Activated T-helper 1 cell treated with Interleukin-2 at 50 U/mL for 16 hours (primary cell): ENCODE measurements at places on chromosomes 6 and 20.

DNA sequence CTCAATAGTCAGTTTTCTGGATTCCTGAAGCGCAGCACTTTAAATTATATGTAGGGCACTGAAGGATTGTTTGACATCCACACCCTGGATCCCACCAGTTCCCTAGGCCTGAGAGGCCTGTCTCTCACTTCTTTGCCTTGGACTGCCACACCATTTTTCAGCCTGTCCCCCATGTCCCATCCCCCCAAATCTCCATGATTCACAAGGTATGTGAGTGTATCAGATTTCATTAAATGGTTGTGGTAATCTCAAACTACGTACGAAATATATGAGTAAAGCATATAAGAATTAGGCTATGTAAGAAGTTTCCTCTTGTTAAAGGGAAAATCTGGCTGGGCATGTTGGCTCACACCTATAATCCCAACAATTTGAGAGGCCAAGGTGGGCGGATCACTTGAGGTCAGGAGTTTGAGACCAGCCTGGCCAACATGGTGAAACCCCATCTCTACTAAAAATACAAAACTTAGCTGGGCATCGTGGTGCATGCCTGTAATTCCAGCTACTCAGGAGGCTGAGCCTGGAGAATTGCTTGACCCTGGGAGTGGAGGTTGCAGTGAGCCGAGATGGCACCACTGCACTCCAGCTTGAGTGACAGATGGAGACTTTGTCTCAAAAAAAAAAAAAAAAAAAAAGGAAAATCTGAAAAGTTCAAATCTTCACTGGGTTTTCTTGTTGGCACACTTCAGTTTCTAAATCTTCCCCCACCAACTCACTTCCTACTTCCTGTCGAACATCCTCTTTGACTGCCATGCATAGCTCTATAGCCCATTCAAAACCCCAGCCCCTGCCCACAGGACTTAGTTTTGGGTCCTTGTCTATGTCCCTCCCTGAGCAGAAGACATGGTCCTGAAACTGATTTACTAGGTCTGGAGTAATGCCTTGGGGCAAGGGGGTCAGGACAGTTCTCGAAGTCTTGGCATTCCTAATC lies 97.3 kb upstream of the SHLD1 start:
- DNase-seq, result no peak

- DNase-seq, result no peak
Measured at GRCh38 chr6:115783402-115784061, 277.2 kb downstream of the FRK start.

DNA sequence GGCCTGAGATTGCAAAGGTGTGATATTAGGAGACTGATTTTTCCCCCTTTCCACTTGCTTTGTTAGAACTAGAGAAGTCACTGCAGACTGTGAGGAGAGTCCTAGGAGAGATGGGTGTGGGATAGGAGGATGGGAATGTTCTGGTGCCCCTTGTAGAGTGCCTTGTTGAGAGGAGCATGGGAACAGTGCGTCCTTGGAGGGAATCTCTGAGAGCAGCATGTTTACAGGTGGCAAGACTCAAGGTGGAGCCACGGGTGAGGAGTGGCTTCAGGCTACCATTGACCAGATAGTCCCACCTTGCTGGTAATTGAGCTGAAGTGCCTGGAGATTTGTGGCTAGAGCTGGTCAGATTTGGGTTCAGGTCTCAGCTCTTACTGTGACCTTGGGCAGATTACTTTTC lies 6.0 kb downstream of the PLCG1 start:
- no peak for DNase-seq

DNA sequence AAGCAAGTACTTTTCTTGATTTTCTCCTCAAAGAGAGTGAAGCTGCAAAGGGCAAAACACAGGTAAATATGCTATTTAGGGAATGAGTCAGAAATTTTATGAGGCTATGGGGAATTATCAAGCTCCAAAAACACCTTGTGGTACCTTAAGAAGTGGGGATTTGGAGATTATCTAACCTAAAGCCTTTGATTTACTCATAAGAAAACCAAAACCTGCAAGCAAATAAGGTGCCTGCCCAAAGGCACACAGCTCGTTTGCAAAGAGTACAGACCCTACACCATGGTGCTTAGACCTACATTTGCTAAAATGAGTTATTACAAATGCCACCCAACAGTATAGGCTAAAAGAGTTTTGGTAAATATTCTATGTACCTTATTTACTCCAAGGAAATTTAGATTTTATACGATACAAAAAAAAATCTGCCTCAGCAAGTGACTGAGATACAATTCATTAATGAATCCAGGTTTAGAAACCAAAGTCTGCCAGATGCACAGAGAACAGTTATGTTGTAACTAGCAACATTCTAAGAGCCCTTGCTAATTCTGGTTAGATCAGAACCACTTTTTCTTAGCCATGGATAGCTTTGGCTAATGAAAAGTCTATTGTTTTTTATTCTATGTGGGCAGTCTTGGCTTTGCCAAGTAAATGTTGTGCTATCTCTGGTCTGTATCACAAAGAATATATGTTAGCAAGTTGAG lies 101.5 kb downstream of the KHDC1L start:
- no peak for DNase-seq

GRCh38 chr6:37638414-37639341 lies 59.0 kb downstream of the MDGA1 start:
- DNase-seq, result no peak

GRCh38 chr20:38215194-38216182 lies 45.0 kb downstream of the KIAA1755 start:
- DNase-seq, result no peak

DNA sequence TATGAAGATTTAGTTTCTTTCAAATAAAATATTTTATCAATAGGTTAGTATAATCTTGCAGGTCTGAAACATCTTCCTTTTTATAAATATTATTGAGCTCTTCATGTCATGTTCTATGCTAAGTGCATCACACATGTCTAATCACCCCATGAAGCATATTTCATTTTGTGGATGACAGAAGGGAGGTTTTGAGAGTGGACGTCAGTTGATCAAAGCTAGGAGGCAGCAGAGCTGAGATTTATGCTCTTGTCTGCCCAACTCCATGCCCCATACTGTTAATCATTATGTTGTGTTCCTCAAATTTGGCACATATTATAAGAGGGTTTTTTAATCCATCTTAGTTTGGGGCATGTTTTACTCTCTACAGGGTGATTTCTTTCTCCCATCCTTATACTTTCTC lies 22.7 kb downstream of the DSE start:
- DNase-seq, result no peak

- DNase-seq, result no peak
Measured at GRCh38 chr6:169890901-169891300, 139.5 kb downstream of the ERMARD start.

DNA sequence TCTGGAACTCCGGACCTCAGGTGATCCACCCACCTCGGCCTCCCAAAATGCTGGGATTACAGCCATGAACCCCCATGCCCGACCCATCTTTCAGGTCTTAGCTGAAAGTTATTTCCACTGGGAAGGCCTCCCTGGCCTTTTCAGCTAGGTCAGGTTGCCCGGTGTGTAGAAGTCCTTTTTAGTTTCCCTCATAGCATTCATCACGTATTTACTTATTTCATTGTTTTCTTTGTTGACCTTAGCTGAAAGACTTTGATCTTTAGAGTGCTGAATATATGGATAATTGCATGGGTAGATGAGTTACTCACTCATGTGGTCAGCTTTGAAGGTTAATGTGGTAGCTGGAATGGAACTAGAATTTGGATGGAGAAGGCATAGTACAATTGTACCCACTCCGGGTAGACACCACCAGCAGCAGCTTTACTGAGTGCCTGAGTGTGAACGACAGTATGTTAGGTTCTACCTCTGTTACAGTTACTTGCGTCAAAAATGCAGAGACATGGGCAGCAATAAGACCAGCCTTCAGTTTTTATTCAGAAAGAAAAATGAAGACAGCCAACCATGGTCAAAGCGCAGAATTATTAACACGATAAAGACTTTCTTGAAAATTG lies 9.1 kb downstream of the KIZ start:
- DNase-seq, result no peak

DNA sequence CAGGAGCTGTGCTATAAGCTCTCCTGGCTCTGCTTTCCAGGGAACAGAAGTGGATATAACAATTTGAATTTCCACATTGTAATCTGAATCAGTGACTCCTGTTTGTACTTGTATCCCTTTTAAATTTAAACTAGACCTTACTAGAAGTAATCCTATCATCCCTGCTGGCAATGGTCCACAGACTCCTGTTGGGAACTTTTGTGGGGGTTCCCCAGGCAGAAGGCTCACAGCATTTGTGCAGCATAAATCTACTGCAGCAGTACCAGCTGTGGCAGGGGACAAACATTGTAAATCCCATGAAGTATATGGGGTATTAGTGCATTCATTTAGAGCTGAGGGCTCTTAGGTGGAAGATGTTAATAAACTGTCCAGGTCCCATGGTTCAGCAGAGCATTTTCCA lies 12.0 kb upstream of the PDCD2 start:
- DNase-seq, result no peak

DNA sequence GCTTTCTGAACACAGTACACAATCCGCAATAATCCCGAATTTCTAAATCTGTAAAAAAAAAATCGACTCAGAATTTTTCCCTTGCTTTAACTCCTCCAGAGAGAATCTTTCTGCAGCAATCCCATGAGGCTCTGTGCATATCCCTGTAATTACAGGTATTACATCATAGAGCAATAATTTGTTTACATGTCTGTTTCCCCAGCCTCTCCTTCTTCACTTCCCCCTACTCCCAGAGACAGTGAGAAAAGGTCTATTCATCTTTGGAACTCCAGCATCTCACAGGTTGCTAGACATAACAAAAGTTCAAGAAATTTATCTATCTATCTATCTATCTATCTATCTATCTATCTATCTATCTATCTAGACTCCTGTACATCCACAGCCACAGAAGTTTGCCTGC lies 26.0 kb downstream of the KLHL31 start:
- DNase-seq, result no peak

DNA sequence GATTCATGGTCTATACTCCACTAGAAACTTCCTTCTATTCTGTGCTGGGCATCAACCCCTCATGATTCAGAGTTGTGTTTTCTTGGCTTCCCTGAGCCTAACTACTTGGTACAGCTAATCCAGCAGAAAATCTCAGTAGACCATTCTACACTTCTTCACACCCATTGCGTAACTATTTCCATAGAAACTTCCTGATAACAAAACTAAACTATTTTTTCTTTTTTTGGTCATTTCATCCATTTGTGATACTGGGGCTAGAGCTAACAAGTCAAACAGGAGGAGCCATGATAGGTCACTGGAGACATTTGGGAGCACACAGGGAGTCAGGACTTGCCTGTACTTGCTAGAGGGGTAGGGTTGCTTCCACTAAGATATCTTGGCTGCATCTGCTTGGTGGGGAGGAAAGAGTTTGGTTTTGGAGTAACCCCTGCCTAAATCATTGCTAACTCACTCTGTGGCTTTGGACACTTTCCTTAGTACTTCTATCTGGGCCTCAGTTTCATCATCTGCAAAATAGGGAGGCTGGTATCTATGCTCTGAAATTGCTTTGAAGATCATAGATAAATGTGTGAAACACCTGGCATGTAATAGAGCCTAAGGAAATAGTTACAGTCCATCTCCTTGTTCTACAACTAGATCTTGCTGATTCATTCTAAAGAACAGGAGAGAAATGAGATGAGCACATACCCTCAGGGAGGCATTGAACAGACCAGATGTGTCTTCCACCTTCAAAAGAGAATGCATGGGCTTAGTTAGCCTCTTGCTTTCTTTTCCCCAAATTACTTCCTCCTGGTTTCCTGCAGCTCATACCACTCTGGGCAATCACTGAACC lies 127.9 kb upstream of the ADGRF1 start:
- no peak for DNase-seq

- no peak for DNase-seq
Measured at GRCh38 chr20:62736407-62737071, 27.9 kb downstream of the NTSR1 start.

DNA sequence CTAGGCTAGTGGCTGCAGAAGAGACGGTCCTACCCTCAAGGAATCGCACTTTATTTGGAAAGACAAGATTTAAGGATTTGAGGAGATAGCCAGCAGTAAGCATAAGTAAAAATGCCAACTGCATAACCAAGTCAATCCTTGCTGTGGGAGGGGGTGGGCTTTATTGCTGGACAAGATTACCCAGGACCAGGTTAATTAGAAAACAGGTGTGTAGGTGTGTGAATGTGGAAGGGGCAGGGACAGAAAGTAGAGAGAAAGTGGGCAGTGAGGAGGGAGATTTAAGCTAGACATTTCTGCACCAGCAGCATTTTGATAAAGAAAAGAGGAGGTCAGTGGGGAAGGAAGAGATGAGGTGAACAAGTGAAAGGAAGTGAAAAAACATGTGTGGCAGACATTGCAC lies 89.7 kb upstream of the OGFRL1 start:
- no peak for DNase-seq

DNA sequence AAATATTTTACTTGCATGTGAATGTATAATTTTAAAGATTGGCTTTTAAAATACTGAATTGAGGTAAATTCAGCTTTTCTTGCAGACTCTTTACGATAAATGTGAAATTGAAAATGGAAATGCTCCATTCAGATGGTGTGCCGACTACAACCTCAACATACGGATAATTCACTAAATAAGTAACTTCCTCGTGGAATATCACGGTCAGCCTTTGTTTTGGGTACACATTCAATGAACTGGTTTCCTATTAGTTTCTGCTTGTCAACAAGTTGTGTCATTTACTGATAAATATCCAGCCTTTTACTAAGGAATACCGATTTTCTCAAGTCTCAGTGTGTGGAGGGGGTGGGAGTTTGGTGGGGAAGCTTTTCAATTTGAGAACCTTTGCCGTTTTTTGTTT lies 2.4 kb upstream of the IRF4 start:
- DNase-seq, result no peak

- no peak for DNase-seq
Measured at GRCh38 chr6:84645563-84646266, 118.7 kb downstream of the TBX18 start.

- no peak for DNase-seq
Measured at GRCh38 chr20:10366898-10367692, 66.9 kb downstream of the MKKS start.

DNA sequence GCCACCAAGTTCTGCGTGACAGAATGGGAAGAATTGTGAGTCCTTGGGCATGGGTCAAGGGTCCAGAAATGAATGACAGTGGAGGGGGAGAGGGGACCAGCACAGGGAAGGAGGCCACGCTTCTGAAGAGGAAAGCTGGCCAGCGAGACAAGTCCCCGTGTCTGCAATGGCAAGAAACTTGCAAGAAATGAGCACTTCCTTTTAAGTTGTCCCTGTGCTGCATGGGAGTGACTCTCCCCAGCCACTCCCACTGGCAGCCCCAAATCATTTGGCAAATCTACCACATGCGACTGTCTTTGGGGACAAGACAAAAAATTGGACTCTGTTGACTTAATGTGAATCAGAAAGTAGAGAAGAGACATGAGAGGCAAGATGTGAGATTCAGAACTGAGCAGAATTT lies 242.2 kb upstream of the RREB1 start:
- no peak for DNase-seq

DNA sequence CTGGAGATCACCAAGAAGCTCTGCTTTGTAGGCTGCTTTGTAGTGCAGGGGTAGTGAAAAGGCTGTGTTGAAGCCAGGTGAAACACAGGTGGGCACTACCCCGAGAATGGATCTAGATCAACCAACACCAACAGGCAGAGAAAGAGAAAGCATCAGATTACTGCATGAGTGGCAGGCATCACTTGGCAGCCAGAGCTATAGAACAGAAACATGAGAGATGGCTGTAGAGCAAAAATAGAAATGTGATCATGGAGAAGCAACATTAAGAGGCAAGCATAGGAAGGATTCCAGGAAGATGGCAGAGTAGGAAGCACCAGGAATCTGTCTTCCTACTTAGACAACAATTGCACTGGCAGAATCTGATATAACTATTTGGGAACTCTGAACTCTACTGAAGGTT lies 311.1 kb upstream of the TCF21 start:
- DNase-seq, result no peak
